Stomach (tissue), 19 donors: ENCODE measurements at places on chromosomes 7 and 10.
A peak's percentile ranks its signal among the peaks of the same experiment; 100 is the strongest.

GRCh38 chr7:45202625-45203024 lies 45.0 kb downstream of the RAMP3 start:
- DNase-seq = no peak

GRCh38 chr7:151958036-151959010 lies 2.1 kb downstream of the GALNTL5 start:
- no peak for DNase-seq

- no peak for DNase-seq
Observed at GRCh38 chr10:121307411-121307980, 290.7 kb downstream of the FGFR2 start.

DNA sequence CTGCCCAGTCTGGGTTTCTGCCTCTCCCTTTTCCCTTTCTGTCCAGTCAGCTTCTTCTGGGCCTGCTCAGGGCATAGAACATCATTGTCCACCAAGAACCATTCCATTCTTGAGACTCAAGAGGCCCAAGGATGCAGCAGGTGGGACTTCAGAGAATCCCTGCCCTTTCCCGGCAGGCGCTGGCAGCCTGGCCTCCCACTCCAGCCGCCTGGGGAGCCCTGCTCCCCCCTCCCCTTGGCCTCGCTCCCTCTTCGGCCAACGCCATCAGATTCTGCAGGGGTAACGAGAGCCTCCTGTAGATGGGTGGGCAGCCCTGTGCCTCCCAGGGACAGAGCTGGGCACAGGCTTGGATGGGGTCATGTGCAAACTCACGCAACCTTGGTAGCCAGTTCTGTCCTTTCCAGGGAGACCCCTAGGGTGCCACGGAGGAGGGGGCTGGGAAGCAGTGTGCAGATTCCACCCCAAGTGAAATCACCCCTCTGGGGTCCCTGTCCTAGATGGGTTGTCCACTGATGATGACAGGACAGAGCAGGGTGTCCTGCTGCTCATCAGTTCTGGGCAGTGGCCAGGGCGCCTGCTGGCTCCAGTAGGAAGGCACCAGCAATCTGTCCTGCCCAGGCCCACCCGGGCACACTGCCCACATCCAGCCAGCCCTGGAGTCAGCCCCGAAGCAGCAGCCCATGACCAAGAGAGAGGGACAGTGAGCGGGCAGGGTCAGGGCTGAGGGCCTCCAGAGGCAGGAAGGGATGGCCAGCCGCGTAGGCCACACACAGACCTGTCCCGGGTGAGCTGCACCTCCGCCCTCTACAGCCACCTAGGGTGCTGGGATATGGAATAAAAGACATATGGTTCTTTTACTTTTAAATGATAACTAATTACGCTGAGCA lies 47.7 kb downstream of the RASGEF1A start:
- DNase-seq = no peak

DNA sequence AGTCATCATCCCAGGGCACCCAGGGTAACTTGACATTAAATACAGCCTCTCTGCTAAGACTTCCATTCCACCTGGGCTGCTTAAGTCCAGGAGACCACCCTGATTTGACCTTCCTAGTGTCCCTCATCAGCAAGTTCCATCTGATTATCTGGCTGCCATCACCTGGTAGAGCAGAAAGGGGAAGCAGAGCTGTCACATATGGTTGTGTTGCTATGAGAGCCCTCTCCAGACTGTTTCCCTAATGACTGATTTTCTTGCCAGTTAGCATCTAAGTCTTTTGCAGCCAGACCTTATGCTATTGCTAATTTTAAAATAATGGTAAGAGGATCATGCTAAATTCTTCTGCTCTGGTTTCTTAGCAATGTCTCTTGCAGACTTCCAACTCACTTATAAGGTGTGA lies 38.7 kb downstream of the KCNH2 start:
- no peak for DNase-seq

DNA sequence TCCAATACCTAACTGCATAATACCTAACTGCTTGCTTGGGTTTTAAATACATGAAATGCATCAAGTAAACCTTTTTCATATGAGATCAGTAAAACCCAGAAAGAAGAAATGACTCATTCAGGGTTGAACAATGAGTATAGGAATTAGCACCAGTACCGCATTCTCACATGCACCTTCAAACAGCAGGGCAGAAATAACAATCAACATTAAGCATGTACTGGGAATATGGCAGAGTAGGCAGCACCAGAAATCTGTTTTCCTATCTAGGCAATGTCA lies 850.3 kb upstream of the SORCS1 start:
- no peak for DNase-seq

GRCh38 chr10:77915319-77916105 lies 11.0 kb downstream of the DLG5 start:
- DNase-seq = no peak

GRCh38 chr10:22649390-22649841 lies 65.0 kb downstream of the PIP4K2A start:
- DNase-seq = no peak

- DNase-seq = no peak
Observed at GRCh38 chr10:110058212-110058611, 50.4 kb downstream of the ADD3 start.

DNA sequence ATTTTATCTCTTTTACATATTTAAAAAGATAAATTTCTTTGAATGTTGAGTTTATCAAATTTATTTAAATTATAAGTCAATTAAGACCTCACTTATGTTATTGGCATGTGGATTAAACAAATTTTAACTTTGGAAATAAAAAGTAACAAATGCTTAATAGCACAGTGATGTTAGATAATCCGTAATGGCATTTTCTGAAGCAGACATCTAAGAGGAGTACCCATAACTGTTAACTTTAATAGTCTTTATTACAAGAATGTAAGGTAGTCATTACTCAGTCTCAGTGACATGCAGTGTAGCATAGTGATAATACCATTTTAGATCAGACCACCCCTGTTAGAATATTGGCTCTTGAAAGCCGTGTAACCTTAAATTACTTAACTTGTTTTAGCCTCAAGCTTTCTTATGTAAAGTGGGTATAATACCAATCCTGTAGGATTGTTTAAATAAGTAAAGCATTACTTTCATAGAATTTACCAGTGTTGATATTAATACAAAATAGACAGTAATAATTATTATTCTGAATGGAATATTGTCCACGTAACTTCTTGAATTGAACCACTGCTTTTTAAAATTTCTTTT lies 4.3 kb downstream of the PHYHIPL start:
- no peak for DNase-seq

GRCh38 chr7:116698396-116698795 lies 26.4 kb downstream of the MET start:
- no peak for DNase-seq

DNA sequence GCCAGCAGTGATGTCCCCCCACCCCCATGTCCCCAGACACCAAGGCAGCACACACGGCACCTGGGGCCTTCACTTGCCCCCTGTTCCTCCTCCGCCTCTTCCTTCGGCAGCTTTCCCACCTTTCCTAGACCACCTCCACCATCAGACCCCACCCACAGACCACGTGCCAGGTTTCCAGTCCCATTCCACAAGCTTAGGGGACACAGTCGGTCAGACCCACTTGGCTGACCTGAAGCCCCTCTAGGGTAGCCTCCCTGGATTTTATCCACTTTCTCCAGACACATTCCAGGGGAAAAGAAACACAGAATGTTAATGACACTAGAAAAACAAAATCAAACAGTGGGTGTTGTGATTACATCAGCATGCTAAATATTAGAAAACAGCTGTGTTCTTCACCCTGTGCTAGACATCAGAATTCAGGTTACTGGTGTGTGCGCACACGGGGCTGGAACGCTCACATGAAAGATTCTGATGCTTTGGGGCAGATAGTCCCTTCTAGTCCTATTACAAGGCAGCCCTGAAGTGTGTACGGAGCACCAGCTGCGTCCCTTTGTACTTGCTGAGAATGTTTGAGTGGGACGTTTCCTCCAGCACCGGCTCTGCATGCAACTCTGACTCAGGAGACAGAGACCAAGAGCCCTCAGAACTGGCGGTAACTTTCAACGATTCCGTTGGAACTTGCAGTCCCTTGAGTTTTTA lies 75.5 kb upstream of the PPP2R2D start:
- peak; percentile 18 for DNase-seq

DNA sequence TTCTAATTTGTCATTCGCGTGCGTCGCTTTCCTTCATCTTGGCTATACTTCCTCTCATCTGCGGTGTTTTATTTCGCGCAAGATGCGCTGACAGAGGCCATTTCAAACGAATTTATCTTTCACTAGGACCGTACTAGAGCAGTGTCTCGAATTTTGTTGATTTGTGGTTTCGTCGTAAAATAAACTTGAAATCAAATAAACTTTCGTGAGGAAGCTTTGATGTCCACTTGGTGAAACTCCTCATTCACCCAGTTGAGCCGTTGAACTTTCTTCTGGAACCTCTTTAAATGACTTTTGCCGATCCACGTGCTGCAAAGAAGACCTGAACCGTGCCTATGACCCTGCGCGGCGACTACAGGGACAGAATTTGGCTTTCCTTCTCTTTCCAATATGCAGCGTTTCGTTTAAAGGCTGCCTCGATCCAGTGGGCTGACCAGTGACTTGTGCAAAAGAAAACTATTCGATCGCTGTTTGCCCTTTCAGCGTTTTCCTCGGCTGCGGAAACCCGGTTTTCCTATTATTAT lies 163.9 kb upstream of the PPP1R3A start:
- DNase-seq = no peak

DNA sequence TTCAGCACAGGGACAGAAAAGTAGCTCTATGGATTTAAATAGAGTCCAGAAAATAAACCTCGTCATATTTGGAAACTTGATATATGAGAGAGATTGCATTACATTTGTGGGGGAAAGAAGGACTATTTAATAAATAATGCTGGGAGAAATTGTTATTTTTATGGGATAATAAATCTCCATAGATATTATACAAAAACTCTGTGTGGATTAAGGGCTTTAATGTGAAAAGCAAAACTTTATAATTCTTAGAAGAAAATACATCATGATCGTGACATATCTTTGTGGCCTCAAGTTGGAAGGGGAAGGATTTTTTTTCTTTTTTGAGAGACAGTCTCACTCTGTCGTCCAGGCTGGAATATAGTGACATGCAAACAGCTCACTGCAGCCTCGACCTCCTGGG lies 95.0 kb upstream of the LEP start:
- DNase-seq = no peak

DNA sequence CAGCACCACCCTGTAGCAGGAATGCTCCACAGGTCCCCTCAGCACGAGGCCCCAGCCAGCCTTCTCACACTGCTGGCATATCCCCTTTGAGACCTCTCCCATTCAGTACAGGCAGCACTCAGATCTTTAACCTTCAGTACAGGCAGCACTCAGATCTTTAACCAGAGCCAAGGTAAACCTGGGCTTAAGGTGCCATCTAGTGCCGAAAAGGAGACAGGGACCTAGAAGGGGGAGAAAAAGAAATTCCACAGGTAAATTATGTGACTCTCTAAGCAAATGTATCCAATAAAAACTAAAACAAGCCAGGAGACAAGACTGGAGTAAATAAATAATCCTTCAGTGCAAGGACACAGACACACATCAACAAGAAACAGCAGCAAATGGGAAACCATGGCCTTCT lies 358.6 kb downstream of the PTPRN2 start:
- DNase-seq = no peak

- no peak for DNase-seq
Observed at GRCh38 chr10:22475651-22476600, 130.6 kb downstream of the SPAG6 start.

GRCh38 chr10:122802282-122802681 lies 43.4 kb downstream of the CUZD1 start:
- DNase-seq = no peak

DNA sequence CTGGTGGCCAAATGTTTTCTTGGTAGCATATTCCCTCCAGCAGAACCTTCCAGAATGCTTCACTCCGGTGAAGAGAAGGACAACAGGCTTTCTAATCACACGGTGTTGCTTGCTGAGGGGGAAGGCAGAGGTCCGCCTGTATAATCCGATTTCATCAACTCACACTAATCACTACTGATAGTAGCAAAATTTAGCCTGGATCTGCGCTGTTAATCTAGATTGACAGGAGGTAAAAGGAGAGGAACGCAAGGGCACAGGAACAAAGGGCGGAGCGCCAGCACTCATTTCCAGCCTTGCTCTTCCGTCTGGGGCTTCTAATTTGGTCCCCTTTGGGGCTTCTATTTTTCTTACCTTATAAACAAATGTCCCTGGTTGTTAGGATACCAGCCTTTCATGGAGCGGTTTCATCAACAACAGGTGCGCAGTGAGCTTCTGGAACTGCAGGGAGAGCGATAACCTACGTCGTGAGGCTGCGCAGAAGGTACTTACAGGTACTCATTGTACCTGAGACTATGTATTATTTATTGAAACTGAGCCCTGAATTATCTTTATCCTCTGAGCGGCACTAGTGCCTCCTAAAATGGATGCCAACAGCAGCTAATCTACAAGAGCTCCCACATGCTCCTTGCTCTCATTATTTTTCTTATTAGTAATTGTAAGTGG lies 150.6 kb downstream of the CACNB2 start:
- DNase-seq = peak; percentile 25

- DNase-seq = no peak
Observed at GRCh38 chr7:16961641-16962040, 79.9 kb upstream of the AGR3 start.

DNA sequence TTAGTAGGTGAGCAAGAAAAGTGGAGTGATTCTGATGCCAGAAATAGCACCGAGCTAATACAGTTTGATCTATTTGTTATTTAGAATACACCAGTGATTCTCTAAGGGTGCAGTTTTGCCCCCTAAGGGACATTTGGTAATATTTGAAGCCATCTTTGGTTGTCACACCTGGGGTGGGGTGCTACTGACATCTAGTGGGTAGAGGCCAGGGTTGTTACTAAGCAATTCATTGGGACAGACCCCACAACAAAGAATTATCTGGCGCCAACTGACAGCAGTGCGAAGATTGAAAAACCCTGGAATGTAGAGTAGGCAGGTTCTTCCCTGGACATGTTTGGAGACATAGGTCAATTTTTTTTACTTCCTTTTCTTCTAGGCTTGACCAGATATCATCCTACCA lies 14.6 kb downstream of the PALS2 start:
- no peak for DNase-seq

- no peak for DNase-seq
Observed at GRCh38 chr10:73876971-73877370, 2.6 kb upstream of the CAMK2G start.

- peak; percentile 65 for DNase-seq
Observed at GRCh38 chr7:98217623-98218582, 6.7 kb downstream of the BHLHA15 start.

GRCh38 chr10:35412900-35413491 lies 76.7 kb downstream of the CCNY start:
- DNase-seq = no peak
